Kasumi-1 (cell line): ENCODE measurements at places on chromosomes 7 and 10.

GRCh38 chr7:119724041-119724792, 548.8 kb upstream of the KCND2 start:
- no peak for DNase-seq

DNA sequence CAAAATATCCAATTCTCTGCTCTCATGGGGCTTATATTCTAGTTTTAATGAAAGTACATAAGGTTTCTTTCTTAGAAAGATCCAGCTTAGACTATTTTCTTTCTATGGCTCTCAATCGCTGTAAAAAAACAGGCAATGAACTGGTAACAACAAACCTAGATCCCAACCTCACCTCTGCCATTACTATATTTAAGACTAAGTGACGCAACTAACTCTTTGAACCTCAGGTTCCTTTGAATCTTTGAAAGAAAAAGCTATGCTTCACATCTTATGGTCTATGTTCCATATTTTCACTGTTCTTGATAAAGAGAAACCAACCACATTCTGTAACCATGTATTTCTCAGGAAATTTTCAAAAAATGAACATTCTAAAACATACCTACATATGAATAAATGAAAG, 88.5 kb downstream of the ELAPOR2 start:
- no peak for DNase-seq

GRCh38 chr7:152025077-152025936, at the start of gene GALNT11:
GALNT11 (plus strand) TSS chr7:152025674; CDS start chr7:152094228, 68,554 bp downstream.
- peak; percentile 66 for DNase-seq

- DNase-seq, result peak; percentile 3
Measured at GRCh38 chr7:105210721-105211205, 178.0 kb downstream of the SRPK2 start.

DNA sequence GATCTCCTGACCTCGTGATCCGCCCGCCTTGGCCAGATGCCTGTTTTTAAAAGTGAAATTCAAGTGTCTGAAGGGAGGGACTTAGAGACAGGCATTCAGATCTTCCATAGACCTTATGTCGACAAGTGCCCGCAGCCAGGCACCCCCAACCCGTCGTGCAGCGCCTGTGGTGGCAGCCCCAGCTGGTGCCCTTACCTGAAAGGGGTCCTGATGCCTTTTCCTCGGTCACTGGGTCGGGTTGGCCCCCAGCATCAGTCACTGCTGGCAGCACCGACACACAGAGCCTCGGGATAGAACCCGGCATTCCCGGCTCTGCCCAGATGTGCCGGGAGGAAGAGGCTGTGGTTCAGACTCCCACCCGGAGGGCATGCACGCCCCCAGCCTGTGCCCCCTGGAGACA, 23.3 kb downstream of the LRRC27 start:
- no peak for DNase-seq
